ENCODE measurements at places on chromosomes 12 and 14.

DNA sequence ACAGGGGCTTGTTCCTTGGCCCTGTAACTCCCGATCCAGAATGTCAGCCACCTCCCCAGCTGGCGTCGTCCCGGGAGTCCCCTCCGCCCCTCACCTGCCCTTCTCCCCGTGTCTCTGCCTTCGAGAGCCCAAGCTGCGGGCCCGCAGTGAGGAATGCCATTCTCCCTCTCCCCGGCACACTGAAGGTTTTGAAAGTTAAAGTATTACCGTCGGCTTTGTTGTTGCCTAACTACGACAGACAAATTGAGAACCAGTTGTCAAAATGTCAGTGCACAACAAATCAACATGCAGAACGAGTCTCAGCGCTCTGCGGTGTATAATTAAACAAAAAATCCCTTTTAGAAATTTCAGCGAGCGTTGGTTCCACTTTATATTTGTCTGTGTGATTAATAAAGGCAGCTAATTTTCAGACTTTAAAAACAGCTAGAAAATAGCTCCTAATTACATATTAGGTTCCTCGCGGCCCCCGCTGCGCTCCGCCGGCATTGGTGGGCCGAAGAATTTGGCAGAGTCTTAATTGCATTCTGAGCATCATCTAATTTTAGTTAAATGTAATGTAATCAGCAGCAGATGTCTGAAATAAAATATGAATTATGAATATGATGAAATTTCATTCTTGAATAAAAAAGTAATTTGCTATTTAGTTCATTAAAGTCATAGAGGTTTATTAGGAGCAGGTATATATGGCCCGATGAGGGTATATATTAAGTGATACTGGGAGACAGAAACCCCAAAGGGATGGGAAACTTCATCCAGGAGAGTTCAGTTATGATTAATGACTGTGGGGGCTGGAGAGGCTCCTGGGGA is 40.3 kb downstream of the MVK start:
- H3K27me3 ChIP-seq: peaks cover 67% of the 10 kb centered on the region
- no peak overlapping the region for H3K4me3 ChIP-seq
- H3K27ac ChIP-seq: no peak overlapping the region
- no peaks in the 10 kb centered on the region for H3K36me3 ChIP-seq

DNA sequence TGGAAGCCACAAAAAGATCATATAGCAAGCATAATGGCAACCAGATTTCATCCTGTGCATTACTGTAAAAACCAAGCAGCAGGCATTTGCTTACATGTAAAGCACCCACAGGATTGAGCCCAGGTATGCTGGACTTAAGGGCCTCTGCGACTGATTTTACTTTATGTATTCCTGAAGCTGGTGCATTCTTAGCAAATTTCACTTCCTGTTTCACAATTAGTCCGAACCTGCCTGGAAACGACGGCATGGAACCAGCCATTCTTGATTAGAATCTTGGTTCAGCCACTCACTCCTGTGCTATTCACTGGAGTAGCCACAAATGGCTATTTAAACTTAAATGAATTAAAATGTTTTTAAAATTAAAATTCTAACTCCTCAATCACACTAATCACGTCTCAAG is 239.2 kb downstream of the NUAK1 start:
- peaks cover 6% of the 10 kb centered on the region for H3K27me3 ChIP-seq
- H3K4me1 ChIP-seq: no peaks in the 10 kb centered on the region
- H3K27ac ChIP-seq: no peak overlapping the region
- no peaks in the 10 kb centered on the region for H3K36me3 ChIP-seq

DNA sequence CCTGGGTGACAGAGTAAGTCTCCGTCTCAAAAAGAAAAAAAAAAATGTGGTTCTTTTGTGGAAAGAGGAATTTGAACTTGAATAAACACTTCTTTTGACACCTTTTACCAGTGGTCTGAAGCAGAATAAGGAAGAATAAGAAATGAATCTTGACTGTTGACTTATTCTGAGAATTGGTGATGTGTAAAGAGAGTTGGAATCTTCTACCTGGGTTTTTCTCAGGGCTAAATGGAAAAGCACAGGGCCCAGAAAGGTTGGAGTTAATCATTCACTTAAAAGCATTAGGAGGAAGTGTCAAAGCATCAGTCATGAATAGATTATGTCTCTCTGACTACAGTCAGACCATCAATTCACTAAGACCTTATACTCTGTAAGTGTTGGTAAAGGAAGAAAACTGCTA is 13.9 kb downstream of the PNMA1 start:
- H3K36me3 ChIP-seq: no peaks in the 10 kb centered on the region
- DNase-seq: no peak
- H3K27ac ChIP-seq: peak overlapping the region; percentile 67
- H3K4me1 ChIP-seq: peaks cover 9% of the 10 kb centered on the region
- H3K27me3 ChIP-seq: no peaks in the 10 kb centered on the region

DNA sequence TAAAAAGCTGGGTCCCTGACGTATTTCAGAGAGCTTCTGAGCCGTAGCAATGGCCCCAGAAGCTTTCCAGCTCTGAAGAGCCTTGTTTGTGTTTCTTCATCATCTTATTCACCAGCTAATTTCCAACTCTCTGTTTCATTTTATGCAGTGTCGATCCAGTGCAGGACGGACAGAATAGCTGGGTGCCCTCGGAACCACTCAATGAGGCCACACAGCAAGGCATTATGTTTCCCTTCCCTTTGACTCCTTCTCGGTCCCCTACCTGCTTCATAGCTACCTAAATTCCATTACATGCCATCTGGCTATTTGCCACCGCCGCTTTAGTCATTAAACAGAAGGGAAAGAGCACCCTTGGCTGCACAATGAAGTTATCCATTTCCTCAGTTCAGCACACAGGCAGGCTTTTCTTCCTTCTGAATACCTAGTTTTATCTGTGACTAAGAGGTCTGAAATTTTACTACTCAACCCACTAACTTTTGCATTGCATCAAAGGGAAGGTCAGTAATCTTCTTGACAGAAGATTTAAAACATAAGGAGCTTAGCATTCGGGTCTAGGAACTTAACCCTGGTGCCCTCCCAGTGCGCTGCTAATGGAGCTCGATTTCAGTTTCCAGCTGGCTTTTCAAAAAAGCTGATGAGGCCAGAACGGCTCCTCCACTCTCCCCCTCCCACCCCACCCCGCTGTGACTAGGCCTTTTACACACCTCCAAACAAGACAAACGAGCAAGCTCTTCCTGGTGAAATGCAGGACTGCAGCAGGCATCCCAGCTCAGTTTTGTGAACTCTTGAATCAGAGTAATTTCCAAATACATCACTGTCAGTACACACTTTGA is 176.8 kb downstream of the GXYLT1 start:
- peaks cover 7% of the 10 kb centered on the region for H3K27me3 ChIP-seq
- H3K36me3 ChIP-seq: no peaks in the 10 kb centered on the region
- H3K27ac ChIP-seq: no peak overlapping the region
- no peak for DNase-seq

DNA sequence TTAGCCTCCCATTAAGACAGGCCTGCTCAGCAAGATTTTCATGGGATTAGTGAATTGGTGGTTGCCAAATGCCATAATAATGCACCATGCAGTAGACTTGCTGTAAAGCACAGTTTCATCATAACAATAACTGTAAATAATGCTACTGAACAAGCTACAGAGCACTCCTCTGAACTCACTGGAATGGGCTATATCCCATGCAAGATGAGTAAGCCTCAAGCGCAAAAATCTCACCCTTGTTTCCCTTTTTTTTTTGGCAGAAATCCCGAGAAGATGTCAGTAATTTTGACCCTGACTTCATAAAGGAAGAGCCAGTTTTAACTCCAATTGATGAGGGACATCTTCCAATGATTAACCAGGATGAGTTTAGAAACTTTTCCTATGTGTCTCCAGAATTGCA is 145.9 kb upstream of the HIF1A start:
- H3K27me3 ChIP-seq: no peaks in the 10 kb centered on the region
- no peak overlapping the region for H3K27ac ChIP-seq
- no peak overlapping the region for H3K4me3 ChIP-seq
- peaks cover 37% of the 10 kb centered on the region for H3K4me1 ChIP-seq

DNA sequence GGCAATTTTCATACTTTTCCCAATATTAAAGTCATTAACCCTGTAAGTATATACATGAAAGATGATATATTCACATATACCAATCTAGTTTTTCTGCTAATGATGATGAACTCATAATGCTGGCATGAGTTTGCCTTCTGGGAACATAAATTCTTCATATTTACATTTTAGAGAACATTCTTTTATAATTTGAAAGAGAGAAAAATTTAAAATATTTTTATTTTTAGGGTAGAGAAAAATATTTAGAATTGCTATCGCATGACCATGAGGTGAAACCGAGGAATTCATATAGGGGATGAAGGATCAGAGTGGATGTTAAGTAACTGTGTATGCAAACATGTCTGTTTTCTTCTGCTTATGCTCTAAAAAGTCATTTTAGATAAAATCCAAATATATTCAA is 825.3 kb upstream of the FLRT2 start:
- no peak overlapping the region for H3K4me3 ChIP-seq
- no peak for DNase-seq
- H3K36me3 ChIP-seq: no peaks in the 10 kb centered on the region
- H3K27ac ChIP-seq: no peak overlapping the region

DNA sequence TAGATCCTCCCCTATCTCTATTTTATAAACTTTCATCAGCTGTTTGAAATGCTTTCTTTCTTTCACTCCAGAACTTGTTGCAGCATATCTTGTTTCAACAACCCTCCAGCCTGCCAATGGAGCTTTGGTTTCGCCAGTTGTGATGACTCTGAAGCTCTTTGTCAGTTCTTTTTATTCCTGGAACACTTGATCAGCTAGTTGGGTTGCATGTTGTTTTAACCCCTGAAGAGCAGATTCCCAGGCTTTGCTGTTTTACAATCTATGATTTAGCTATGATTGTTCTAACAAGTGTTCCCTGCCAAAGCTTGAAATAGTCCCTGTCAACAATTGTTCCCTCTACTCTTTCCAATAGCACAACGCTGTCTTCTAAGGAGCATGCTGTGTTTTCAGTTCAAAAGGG is 50.6 kb upstream of the FUT8 start:
- H3K27me3 ChIP-seq: peaks cover 4% of the 10 kb centered on the region
- H3K27ac ChIP-seq: no peak overlapping the region
- H3K36me3 ChIP-seq: no peaks in the 10 kb centered on the region
- H3K4me3 ChIP-seq: no peak overlapping the region
- no peak for DNase-seq

- peaks cover 54% of the 10 kb centered on the region for H3K4me1 ChIP-seq
- no peaks in the 10 kb centered on the region for H3K27me3 ChIP-seq
- peak overlapping the region; percentile 99 for H3K27ac ChIP-seq
- H3K4me3 ChIP-seq: peak overlapping the region; percentile 33
- no peak for DNase-seq
Observed at GRCh38 chr12:113230315-113231234, 9.3 kb downstream of the TPCN1 start.

DNA sequence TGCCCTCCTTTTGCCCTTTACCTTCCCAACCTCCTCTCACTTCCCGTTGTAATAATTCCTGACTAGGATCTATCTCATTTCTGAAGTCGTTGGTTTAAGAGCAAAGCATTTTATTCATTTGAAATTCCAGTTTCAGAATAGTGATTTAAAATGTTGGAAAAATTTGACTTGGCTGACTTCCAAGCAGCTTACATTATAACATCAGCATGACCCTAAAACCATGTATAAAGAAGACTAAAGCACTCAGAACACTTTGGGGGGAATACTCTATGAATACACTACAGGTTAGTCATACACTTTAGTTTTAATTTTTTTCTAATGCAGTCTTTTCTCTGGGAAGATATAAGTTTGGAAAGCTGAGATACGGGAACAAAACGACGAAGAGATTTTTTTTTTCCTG is 161.1 kb downstream of the BTG1 start:
- DNase-seq: no peak
- peak overlapping the region; percentile 33 for H3K27ac ChIP-seq
- no peak overlapping the region for H3K4me3 ChIP-seq
- no peaks in the 10 kb centered on the region for H3K4me1 ChIP-seq

GRCh38 chr12:59317598-59317997 is 278.2 kb upstream of the SLC16A7 start:
- no peak overlapping the region for H3K27ac ChIP-seq
- DNase-seq: no peak
- no peaks in the 10 kb centered on the region for H3K36me3 ChIP-seq
- H3K4me3 ChIP-seq: no peak overlapping the region

- H3K4me3 ChIP-seq: no peak overlapping the region
- DNase-seq: no peak
- H3K4me1 ChIP-seq: peaks cover 5% of the 10 kb centered on the region
- H3K36me3 ChIP-seq: no peaks in the 10 kb centered on the region
- H3K27ac ChIP-seq: no peak overlapping the region
Observed at GRCh38 chr12:109625131-109625559, 51.6 kb downstream of the MVK start.

DNA sequence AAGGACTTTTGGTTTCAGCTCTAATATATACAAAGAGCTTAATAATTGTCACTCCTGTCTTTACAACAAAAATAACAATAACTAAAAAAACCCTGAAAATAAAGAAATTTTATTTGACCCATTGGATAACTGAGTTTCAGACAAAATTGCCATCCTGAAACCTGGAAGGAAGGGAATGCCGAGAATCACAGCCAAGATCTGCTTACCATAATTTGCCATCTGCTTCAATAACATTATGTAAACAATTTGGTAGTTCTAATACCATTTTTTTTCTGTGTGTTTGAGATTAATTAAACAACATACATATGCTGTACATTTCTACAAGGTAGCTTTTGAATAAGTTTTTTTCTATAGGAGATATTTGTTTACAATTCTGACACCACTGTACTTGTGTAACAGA is 596.3 kb upstream of the MGAT4C start:
- H3K4me1 ChIP-seq: no peaks in the 10 kb centered on the region
- H3K4me3 ChIP-seq: no peak overlapping the region
- H3K36me3 ChIP-seq: no peaks in the 10 kb centered on the region
- no peaks in the 10 kb centered on the region for H3K27me3 ChIP-seq

DNA sequence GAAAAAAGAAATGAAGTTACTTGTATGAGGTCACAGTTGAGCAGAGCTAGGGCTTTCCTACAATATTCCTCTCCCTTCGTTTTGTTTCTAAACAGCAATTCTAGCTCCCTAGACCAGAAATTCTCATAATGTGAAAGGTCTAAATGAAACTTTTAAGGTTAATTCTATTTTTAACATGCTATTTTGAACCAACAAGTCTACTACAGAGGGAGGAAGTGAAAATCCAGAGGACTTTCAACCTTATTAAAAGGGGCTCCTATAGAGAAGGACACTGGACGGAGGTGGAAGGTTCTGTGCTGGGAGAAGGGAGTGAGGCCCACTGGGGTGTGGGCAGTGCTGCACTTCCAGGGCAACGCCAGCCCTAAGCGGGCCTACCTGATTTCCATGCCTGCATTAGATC is 13.4 kb downstream of the GSG1 start:
- no peak for DNase-seq
- peaks cover 4% of the 10 kb centered on the region for H3K27me3 ChIP-seq
- H3K27ac ChIP-seq: peak overlapping the region; percentile 67
- H3K4me3 ChIP-seq: peak overlapping the region; percentile 52
- H3K36me3 ChIP-seq: peaks cover 7% of the 10 kb centered on the region

GRCh38 chr14:75025082-75025481 is 22.4 kb downstream of the EIF2B2 start:
- no peak overlapping the region for H3K4me3 ChIP-seq
- peaks cover 12% of the 10 kb centered on the region for H3K36me3 ChIP-seq
- DNase-seq: no peak
- no peak overlapping the region for H3K27ac ChIP-seq
- no peaks in the 10 kb centered on the region for H3K27me3 ChIP-seq

GRCh38 chr14:106395456-106396050 is 869.2 kb downstream of the TMEM121 start:
- H3K27me3 ChIP-seq: peaks cover 15% of the 10 kb centered on the region
- no peak overlapping the region for H3K27ac ChIP-seq
- no peak for DNase-seq
- peaks cover 6% of the 10 kb centered on the region for H3K4me1 ChIP-seq
